KBM-7 (cell line): ENCODE measurements at places on chromosomes 6 and 20.

DNA sequence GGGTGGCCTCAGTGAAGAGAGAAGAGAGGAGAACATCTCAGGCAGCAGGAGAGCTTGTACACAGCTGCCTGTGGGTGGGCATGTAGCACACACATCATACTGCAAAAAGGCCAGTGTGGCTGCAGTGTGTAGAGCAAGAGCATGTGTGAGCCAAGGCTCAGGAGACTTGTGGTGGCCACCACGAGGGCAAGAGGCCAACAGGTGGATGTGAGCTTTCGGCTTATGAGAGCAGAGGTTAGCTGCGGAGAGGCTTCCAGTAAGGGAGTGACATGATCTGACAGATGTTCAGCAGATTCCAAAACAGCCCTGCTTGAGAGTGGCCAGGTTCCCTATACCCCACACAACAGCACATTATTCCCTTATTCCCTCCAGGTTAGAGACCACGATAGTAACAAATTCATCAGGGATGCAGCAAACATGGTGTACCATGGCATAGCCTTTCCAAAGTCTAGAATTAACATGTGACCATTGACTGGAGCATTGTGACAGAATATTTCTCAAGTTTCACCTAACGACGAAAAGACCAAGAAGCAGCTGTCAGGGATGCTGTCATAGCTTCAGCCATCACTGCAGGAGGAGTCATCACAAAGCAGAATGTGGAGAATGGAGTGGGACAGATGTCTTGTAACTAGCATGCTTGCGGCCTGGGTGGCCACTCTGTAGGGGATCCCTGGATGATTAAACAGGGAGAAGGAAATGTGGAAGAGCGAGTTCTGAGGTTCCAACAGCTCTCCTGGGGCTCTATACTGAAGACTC, 23.1 kb downstream of the HM13 start:
- DNase-seq, result no peak

DNA sequence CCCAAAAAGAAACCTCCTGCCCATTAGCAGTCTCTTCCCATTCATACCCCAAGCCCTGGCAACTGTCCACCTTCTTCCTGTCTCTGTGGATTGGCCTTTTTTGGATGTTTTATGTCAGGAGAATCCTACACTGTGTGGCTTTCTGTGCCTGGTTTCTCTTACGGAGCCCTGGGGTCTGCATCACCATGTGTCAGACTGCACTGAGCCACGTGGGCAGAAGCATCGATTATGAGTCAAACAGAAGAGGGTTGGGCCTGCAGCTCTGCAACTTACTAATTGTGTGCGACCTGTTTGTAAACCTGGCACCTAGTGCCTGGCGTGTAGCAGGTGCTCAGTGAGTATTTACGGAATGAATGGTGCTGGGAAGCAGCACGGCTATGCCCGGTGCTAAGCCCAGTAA, 62.6 kb downstream of the IGF2R start:
- DNase-seq, result no peak

- DNase-seq, result no peak
Observed at GRCh38 chr6:118603372-118603771, 48.0 kb downstream of the CEP85L start.

DNA sequence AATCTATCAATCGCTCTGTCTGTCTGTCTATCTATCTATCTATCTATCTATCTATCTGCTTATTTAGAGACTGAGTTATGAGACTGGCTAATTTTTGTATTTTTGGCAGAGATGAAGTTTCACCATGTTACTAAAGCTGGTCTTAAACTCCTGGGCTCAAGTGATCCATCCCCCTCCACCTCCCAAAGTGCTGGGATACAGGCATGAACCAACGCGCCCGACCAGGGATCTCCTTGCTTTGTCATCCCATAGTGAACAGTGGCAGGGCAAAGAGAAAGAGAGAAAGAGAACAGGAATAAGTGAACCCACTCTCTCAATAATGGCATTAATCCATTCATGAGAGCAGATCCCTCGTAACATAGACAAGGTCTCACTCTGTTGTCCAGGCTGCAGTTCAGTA, 66.4 kb upstream of the DSP start:
- no peak for DNase-seq

GRCh38 chr6:89840538-89840937, 10.9 kb downstream of the CASP8AP2 start:
- peak; percentile 68 for DNase-seq

- no peak for DNase-seq
Observed at GRCh38 chr20:49394264-49394663, 88.2 kb downstream of the KCNB1 start.

DNA sequence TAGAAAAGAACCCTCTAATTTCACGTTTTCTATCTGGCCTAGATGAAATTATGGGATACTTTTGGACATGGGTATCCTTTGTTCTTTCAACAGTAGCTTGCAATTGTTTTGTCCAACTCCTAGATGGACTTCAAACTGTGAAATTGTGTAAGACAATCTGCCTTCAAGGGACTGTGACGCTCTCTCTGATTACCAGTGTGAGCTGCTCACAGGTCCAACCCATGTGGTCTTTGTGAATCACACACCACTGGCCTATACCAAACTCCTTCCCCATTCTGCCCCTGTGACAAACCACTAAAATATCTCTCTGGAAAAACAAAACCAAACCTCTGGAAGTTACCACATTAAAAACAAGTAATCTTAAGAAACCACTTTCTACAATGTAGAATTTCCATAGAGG, 59.5 kb downstream of the NINL start:
- no peak for DNase-seq

DNA sequence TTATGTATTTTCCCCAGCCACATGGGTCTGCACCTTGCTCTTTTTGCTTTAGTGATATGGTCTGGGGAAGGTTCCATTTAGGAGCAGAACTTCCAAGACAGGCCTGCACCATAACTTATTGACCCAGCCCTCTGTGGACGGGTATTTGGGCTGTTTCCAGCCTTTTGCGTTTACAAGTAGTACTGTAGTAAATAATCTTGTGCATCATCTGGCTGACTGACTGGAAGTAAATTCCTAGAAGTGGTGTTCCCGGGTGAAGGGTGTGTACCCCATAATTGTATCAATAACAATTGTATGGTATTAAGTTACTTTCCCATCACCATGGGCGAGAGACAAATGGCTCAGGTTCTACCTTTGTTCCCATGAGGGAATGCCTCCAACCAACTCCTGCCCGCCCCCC, 31.6 kb downstream of the SPDEF start:
- DNase-seq, result no peak

DNA sequence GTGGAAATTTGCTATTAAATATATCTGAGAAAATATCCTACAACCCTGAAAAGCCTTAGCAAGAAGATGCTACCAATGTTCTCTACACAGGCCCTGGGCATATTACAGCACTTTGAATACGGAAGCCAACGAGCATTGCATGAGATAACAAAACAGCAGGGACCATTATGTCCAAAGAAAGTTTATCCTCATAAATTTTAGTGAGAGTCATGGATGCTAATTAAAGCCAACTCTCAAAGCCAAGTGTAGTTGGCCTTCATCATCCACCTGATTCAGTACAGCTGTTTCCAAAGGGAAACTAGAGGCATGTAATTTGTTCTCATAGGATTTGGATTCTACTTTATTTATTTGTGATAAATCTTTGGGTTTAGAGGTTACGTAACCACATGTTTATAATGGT, 564.8 kb downstream of the RFPL4B start:
- no peak for DNase-seq

DNA sequence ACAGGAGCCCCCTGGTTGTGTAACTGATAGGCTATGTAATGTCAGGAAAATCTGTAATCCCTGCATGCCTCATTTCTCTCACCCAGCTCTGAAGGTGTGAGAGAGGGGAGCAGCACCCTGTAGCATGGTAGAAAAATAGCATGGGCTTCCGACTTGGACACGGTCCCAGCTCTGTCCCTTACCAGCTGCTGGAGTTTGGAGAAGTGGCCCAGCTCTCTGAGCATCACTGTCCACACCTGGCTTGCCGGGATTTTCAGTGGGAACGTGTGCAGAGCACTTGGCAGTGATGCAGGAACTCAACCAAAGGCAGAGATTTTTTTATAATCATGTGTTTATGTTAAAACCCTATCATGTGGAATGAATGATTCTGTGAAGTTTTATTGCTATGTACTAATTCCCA, 34.6 kb downstream of the STK35 start:
- DNase-seq, result no peak

DNA sequence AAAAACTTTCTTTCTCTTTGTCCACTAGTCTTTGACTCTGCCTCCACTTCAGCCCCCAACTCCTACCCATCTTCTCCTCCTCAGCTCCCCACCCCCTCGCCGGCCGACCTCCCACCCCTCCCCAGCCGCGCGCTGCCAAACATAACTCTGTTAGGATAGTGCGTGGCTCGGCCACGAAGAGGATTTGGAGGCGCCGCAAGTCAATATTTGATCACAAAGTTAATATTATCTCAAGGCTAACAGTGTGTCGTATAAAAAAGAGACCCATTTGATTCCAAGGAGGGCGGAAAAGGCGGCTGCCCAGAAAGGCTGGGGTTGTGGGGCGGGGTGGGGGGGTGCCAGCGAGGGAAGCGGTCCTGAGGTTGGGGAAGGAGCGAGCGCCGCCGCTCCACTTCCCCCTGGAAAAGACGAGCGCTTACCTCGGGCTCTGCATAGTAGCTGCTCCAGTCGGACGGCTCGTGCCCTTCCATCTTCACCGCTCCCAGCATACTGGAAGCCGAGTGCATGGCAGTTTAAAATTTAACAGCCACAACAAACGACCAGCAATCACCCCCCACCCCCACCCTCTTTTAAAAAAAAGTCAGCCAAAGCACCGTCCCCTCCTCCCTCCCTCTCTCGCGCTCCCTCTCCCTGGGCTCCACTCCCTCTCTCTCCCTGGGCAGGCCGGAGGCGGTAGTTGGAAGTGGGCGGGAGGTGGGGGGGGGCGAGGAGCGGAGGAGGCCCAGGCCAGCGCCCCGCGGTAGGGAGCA, 425 bp downstream of the FOXA2 start:
- DNase-seq, result no peak

- DNase-seq, result peak; percentile 61
Observed at GRCh38 chr6:156776470-156776839, 723 bp upstream of the ARID1B start.

GRCh38 chr20:37279820-37280219, 9.6 kb upstream of the MANBAL start:
- no peak for DNase-seq

DNA sequence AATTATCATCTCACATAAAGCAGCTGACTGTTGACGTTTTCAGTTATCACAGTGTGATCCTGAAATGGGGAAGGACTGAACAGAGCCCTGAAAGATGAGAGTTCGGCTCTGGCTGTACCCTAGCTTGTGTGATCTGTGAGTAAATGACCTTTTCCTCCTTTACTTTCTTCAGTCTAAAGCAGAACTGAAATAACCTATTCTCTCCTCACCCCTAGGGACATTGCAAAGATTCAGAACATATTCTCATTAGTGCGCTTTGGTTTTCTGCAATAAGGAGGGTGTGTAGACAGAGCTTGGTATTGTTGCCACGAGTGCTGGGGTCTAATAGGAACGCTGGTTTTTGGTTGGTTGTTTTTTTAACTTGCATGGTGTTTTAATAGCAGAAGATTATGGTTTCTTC, 16.7 kb downstream of the FARS2 start:
- DNase-seq, result no peak

DNA sequence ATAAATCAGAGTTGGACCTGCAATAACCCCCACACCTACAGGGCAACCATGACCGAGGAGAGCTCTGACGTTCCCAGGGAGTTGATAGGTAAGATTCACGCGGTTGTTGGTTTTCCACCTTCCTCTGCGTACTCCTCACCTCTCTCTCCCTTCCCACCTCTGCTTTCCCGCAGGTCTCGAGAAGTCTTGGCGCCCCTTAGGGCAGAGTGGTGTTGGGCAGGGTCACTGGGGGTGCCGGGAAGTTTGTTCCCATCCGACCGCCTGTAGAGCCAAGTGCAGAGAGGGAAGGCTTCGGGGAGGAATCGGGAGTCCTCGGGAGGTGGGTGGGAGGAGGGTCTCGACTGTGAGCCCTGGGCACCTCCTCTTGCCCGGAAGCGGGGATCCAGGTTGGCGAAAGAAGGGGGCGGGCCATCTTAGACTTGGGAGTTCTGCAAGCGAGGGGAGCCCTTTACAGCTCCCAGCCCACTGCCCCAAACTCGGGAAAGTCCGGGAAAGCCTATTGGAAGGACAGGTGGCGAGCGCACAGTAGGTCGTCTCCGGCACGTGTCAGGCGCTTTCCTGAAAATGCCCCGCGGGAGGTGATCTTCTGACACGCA, 672 bp downstream of the CARMIL1 start:
- no peak for DNase-seq

GRCh38 chr6:159508931-159509330, 184.1 kb downstream of the SOD2 start:
- DNase-seq, result no peak

DNA sequence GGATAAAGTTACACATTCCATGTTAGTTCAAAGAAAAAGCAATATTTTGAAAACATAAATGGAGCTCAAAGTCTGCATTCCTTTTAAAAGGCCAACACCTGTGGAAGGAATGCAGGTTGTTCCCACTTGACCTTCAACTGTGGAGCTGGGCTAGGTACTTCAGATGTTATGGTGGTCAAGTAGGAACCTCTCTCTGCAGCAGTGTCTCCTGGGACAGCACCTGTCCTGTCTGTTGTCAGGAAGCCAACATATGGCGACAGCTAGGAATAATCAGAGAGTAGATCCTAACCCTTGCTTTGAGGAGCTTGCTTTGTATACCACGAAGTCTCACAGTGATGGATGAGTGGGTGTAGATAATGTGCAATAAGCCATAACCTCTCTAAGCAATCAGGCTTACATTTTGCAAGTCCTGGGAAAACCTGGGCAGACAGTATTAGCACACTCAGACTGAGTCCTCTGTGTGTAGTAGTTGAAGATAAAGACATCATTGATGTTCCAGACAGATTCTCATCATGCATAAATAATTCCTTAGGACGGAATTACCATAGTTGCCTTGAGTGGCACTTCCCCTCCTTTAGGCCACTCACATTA, 347.5 kb downstream of the PRL start:
- no peak for DNase-seq

- DNase-seq, result no peak
Observed at GRCh38 chr6:22145823-22146677, 150.8 kb downstream of the PRL start.

- DNase-seq, result no peak
Observed at GRCh38 chr6:165178056-165178455, 131.3 kb downstream of the C6orf118 start.

DNA sequence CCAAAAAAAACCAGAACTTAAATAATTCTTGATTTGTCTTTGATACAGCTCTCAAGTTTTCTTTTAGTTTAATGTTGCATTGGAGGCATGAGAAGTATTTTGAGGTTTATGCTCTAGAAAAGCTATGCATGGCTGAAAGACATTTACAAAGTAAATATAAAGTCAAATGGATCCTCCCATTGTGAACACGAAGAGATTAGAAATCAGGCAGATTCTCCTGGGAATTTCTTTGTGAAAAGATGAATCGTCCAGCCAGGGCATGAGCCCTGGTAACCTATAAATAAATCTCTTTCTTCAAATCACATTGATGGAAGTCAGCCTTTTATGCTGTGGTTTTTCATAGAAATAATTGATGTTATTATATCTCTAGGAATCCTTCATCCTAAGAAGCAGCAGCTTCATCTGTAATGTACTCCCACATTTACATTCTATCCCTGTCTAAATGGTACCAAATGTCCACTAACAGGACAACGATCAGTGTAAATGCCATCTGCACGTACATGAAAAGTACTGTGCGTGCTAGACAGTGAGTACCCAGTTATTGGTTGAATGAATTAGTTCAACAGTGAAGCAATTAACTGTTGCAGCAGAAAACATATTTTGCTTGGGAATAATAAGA, 143.6 kb downstream of the ALDH8A1 start:
- DNase-seq, result no peak

GRCh38 chr6:53259860-53260580, 88.7 kb downstream of the ELOVL5 start:
- no peak for DNase-seq
